ENCODE measurements at places on chromosomes 1 and 21.

GRCh38 chr1:244792188-244792850 is 43.1 kb upstream of the COX20 start:
- no peak for DNase-seq

- DNase-seq = no peak
Measured at GRCh38 chr1:56921479-56921878, 44.3 kb downstream of the C8B start.

DNA sequence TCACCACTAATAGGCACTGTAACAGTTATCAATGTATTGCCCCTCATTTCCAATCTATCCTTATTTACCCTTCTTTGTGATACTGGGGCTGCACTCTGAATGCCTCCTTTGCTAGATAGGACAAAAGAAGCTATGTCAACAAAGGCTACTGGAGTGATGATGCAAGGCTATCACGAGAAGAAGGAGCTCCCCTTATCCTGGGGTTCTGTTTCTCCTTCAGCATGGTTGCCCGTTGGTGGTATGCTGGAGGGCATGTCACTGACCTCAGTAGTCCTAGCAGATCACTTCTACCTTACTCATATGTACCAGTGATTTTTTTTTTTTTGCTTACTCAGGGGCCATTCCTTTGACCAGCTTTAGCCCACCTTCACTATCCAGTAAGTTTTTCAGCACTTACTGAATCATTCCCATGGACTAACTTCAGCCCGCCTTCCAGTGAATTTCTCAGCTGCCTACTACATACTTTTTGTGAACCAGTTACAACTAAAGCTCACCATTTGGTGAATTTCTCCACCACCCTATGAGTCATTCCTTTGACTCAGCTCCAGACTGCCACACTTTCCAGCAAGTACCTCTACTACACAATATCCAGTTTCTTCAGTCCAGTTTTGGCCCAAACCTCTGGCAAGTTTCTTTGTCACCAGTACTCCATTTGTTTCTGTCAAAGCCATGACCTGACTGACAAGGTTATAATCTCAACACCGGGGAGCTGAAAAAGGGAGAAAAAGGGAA is 944.5 kb downstream of the KCNT2 start:
- DNase-seq = no peak

DNA sequence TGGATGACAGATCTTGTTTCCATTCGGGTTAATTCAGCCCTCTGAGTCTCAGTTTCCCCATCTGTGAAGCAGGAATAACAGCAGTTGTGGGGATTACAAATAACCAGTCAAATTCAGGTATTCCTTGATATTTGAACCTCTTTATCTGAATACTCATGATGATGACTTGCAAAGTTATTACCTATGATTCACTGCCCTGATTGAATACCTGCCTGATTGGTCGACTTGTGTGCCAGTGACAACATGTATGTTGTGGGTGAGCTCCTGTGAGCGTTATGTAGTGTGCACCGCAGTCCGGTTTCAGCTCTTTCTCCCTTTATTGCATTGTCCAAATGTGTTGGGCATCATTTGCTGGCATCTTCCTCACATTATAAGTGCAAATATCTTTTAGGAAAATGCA is 9.5 kb upstream of the TMEM61 start:
- no peak for DNase-seq

DNA sequence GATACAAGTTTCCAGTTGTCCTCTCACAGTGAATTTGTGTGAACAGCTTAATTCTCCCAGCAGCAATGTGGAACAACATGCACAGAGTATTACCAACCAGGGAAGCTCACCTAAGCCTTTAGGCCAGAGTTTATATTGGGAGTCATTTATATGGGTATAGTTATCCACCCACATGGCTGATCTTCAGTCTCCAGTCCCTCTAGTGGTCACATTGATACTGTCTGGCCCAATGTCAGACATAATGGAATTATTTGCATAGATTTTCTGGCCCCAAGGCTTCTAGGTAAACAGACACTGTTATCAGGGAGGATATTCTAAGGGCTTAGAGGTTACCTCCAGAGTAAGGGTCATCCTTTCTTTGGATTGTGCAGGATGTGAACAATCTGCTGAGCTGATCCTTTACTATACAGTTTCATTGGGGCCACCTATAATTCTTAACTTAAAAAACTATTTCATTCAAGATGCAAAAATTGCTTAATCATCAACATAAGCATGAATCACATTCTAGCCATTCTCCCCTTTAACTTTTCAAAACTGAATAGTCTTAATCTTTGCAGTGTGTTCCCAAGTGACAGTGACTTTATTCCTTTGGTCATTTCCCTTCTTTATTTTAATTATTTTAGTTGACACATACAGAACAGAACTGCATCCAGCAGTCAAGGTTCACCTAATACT is 210.9 kb downstream of the LTN1 start:
- DNase-seq = no peak

GRCh38 chr1:230892018-230892491 is 23.7 kb upstream of the C1orf198 start:
- DNase-seq = no peak

GRCh38 chr1:182329471-182329870 is 62.1 kb downstream of the GLUL start:
- no peak for DNase-seq

GRCh38 chr1:244680667-244681066 is 27.7 kb downstream of the DESI2 start:
- DNase-seq = no peak

DNA sequence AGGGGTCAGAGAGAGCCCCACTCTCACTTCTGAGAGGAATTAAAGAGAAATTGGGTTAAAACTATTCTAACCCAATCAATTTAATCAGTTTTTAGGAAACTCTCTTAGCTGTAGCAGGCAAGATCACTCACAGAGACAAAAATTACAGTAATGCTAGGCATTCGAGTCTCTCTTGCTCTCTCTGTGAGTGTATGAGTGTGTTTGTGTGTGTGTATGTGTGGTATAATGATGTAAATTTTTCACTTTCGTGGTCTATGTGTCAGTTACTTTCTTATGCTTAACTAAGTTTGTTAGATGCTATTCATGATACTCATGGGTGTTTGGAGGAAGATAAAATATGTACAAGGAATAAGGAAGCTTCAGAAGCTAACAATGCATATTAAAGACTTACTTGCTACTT is 131.3 kb downstream of the FASLG start:
- no peak for DNase-seq

GRCh38 chr1:17640393-17640792 is 100.9 kb downstream of the ARHGEF10L start:
- no peak for DNase-seq
